ENCODE measurements at places on chromosomes 2 and 18.
A peak's percentile ranks its signal among the peaks of the same experiment; 100 is the strongest.

DNA sequence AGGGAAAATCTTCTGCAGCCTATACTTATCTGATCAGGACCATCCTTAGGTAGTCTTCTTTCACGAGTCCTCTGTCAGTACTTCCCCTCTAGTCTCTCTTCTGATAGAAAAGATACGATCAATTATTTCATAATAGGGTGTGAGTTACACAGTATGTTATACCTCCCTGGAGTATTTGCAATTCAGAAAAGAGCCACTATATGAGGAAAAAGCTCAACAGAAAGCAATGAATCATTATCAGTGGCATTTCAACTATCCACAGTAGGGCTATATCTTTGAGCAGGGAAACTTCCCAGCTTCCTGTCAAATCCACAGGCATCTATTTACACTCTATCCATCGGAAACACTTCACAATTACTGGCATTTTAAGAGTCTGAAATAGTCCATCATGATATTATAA is 105.3 kb upstream of the ACVR2A start:
- peak; percentile 4 for DNase-seq

- DNase-seq, result no peak
Measured at GRCh38 chr2:216943109-216943508, 83.2 kb upstream of the TNP1 start.

DNA sequence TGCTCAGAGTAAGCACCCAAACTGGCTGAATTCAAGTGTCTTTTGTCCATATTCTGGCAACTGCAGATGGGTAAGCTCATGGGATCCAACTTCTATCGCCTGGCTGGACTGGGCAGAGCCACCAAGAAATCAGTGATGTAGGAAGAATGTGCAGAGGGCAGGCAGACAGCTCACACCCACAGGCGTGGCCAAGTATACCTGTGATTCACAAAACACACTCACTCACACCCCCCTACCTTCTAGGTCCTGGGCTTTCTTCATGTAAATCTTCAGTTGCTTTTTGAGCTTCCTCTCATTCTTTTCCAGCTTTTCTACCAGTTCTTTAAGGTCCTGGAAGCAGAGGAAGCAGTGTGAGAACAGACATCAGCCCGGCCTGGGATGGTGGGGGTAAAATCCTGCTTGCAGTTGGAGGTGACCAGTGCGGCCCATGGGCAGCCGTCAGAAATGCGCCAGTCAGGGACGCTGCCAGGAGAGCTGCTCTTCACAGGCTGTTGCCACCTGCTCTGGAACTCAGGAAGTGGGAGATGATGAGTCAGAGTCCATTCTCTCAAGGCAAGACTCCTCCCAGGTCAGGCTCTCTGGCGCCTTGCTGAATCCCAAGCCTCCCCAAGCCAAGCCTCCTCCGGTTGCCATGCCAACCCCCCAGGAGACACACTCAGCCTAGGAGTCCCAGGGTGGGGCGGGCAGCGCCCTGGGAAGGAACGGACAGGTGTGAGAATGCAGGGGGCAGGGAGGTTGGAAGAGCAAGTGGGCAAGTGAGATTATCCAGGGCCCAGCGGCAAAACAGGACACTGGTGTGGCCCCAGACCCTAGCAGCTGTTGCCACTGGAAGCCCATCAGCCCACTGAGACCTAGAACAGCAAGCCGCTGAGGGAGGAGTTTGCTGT is 36.2 kb upstream of the ACAA2 start:
- DNase-seq, result peak; percentile 95

DNA sequence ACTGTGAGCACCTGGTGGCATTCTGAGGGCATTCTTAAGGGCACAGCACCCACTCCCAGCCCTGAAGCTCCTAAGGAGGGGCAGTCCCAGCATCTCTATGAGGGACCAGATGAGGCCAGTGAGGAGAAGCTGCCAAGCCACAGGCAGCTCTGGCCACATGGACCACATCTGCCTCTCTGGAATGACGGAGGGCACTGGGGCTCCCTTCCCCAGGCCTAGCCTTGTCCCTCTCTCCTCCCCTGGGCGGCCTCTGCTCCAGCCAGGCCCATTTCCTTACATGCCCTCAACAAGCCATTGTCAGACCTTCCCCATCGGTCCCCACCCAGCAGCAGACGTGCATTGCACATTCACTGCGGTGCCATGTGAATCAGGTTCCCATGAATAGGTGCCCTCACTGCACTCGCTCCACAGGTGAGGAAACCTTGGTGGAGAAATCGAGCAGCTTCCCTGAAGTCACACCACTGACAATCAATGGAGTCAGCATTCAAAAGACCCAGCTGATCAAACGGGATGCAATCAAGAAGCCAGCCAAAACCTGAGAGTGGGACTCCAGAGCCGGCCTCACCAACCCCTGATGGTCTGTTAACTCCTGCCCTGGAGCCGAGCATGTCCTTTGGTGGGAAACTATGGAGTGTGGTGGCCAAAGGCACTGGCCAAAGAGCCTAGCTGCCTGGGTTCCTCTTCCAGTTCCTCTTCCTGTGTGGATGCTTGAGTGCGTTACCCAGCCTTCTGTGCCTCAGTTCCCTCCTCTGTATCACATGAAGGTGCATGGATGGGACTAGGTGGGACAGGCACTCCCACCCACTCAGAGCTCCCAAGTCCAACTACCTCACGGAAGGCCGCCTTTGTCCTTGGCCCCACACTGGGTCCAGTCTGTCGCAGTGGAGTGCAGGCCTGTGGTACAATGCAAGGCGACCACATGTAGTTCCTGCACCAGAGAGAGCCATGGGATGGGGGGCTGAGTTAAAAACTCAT is 147.3 kb downstream of the ZFP36L2 start:
- DNase-seq, result no peak

DNA sequence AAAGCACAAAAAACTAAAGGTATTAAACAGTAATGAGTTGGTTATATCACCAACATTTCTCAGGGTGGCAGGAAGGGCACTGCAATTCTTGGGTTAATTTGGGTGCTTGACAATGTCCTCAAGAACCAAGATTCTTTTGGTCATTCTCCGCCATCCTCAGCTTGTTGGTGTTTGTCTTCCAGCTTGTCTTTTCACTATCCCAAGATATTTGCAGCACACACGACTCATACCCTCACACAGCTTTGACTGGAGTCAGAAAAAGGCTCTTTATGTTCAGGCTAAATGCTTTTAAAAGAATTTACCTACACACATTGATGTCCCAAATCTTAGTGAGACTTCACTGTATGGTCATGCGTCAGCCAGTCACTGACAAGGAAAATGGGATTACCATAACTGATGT is 12.5 kb downstream of the GREB1L start:
- DNase-seq, result no peak

GRCh38 chr2:3223080-3223923 is 154.3 kb downstream of the EIPR1 start:
- DNase-seq, result no peak

- no peak for DNase-seq
Measured at GRCh38 chr2:191786694-191787093, 60.2 kb downstream of the CAVIN2 start.

DNA sequence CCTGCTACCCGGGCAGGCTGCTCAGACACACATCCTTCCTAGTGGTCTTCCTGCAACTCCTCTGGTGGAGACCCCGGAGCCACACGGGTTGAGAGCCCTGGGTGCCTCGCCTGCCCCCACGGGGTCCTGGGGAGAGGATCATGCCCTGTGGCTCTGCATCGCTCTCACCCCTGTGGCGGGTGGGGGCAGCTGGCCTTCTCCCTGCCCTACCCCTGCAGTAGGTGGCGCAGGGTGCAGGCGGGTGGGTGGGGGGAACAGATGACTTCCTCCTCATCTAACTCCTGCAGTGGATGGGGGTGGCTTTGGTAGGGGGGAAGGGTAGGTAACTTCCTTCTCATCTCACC is 38.5 kb downstream of the TSHZ1 start:
- DNase-seq, result no peak

GRCh38 chr2:227325839-227326195 is 766 bp downstream of the MFF start:
- peak; percentile 29 for DNase-seq

DNA sequence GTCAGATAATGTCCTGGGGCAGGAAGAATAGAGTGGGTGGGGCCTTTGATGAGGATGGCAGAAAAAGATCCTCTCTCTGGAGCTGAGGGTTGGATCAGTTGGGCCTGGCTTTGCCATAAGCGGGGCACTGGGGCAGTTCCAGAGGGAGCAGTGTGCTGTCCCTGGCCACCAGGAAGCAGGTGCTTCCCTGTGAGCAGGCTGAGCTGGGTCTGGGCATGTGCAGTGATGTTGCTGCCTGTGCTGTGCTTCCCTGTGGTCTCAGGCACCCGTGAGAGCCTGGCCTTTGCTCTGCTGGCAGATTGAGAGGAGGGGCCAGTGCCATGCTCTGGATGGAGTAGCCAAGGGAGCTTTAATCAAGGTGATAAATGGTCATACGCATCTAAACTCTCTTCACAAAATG is 14.6 kb upstream of the NPPC start:
- no peak for DNase-seq

DNA sequence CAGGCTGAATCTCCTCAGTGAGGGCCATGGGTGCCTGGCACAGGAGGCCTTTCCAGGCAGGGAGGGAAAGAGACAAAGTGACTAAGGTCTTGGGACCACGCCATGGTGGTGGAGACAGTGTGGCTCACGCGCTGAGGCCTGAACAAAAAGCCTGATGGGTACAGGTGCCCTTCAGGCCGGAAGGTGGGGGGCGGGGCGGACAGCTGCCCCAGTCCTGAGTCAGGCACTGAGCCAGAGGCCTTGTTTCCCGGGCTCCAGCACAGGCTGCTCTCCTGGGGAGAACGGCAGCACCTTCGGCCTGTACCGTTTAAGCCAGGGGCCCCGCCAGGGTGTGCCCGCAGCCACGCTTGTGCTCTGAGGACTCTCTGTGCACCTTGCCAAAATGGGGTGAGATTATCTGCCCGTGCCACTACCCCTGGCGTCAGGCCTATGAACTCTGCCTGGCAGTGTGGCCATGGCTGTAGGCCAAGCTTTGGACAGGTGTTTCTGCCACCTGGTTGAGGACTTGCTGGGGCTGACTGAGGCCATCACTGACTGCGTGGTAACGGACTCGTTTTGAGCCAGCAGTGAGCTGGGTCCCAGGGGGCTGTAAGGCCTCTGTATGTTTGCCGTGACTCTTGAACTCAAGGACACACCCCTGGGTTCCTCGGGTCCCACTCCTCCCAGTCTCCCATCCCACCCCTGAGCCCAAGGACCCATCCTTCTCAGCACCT is 31.7 kb upstream of the DNMT3A start:
- no peak for DNase-seq

DNA sequence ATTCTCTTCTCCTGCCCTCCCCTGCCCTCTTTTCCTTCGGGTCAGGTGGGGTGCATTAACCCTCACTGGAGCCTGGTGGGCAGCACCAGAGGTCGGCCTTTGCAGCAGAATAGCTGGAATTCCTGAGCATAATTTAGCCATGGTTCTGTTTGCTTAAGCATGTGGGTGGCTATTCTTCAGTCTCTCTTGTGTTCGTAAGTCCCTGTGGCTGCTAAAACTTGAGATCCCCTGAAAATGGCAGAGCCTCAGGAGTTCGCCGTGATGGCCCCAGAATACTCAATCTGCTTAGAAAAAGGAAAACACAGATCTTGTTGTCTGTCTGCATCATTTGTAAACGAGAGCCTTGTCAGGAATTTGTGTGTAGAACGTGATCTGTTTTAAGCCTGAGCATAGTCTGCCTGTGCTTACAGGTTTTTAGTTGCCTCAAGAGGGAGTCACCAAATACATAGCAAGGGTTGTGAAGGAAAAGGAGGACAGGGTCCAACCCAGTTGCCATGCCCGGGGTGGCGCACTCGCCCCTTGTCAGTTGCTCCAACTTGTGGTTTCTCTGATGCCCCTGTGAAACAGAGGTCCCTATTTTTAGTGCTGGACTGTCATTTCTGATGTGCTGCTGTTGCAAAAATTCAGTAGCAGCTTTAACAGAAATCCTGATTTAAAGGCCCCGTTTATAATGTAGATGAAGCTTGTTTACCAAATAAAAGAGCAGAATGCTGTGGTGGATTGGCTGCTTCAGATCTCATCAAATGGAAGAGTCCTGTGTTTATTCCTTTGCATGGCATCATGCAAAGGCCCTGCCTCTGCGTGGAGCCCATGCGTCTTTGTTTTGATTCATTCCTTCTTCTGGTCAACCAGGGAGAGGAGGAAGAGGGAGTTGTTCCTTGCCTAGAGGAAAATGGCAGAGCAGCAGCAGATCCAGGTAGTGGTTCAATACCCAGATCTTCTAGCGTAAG is 74.8 kb downstream of the WDSUB1 start:
- DNase-seq, result no peak

GRCh38 chr2:122239440-122239839 is 484.0 kb downstream of the TSN start:
- no peak for DNase-seq

GRCh38 chr18:10234912-10235660 is 219.3 kb upstream of the APCDD1 start:
- DNase-seq, result no peak

DNA sequence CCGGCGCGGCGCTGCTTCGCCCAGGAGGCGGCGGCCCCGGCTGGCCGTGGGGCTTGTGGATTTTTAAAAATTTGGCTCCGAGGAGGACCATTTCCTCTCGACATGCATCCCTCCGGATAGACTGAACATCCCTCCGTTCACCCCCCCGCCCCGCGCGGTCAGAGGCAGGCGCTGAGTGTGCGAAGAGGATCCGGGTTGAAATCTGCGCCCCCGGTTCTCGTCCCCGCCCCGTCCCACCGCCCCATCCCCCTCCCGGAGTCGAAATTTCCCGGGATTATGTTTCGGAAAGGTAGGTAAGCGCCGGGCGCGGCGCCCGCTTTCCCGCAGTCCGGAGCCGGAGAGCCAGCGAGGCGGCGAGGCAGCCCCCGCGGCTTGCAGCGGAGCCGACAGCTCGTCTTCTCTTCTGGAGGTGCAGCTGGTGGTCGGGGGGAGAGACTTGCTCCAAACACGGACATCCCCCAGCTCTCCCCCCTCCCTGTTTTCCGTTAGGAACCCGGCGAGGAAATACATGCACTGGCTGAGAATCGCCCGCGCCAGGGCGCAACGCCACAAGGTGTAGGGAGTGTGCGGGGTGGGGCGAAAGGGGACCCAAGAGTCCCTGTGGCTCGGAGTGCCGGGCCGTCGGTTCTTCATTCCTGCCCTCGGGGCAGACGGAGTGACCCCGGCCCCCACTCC is at the start of gene PRKCE:
PRKCE (plus strand) TSS at position 261 of the 675 bp plus-strand sequence.
- peak; percentile 45 for DNase-seq

DNA sequence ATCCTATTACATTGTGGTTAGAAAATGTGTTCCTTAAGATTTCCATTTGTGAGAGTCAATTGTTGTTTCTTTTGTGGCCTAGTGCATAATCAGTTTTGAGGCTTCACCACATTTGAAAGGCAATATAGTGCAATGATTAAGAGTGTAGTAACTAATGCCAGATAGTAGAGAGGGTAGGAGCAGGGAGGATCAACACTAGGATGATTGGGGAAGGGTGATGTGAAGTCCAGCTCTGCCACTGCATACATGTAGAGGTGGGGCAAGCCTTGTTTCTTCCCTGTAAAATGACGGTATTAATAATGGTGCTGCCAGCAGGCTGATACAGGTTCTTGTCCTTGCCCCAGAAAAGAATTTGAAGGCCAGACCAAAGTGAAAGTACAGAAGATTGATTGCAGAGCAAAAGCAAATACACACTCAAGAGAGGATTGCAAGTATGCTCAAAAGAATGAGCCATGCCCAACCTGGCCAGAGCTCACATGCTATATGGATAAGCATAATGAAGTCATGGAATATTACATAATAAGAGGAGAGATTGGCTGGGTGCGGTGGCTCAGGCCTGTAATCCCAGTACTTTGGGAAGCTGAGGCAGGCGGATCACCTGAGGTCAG is 8.0 kb downstream of the SP100 start:
- no peak for DNase-seq

GRCh38 chr2:166256896-166257295 is 118.8 kb downstream of the SCN9A start:
- DNase-seq, result no peak

GRCh38 chr18:766550-766860 is 45.5 kb downstream of the YES1 start:
- no peak for DNase-seq

- no peak for DNase-seq
Measured at GRCh38 chr2:188610827-188611226, 319.2 kb downstream of the GULP1 start.
